Progenitor cell of endocrine pancreas (in vitro differentiated cells): ENCODE measurements at places on chromosomes 16 and 17. TPM values are rescaled to one million over a fixed set of nuclear protein-coding genes. Genes with fewer than 3 reads are reported as not detected.

- DNase-seq: no peak
Measured at GRCh38 chr17:49779156-49779738, 9.2 kb upstream of the KAT7 start.

DNA sequence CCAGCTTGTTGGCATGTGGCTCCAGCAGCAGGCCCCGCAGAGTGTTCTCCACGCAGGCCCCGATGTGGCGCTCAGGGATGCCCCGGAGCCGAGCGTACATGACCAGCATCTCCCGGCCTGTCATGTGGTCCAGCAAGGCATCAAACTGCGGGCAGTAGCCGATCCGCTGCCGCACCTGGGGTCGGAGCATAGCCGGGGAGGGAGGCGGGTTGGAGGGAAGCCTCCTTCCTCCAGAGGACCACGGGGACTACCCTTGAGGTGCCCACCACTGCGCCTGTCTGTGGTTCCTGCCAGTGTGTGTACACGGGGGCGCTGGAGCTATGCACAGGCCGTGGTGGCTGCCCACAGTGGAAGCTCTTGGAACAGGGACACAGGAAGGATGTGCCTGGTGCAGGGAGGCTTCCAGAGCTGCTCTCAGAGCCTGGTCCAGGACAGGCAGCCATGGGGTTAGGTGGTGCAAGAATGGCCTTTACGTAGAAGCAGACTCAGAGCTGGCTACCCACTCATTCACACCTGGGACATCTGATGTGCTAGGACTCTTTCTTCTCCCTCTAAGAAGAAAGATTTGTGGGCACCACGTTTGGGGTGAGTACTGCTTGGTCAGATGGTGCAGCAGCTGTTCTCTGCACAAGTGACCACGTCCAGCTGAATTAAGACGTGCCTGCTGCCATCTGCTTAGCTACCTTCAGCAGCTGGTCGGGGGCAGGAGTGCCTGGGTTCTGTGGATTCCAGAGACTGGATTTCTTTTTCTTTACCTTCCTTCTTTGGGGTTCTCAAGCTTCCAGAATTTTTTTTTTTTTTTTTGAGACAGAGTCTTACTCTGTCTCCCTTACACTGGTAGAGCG lies 11.3 kb upstream of the RNPS1 start:
- no peak for DNase-seq

DNA sequence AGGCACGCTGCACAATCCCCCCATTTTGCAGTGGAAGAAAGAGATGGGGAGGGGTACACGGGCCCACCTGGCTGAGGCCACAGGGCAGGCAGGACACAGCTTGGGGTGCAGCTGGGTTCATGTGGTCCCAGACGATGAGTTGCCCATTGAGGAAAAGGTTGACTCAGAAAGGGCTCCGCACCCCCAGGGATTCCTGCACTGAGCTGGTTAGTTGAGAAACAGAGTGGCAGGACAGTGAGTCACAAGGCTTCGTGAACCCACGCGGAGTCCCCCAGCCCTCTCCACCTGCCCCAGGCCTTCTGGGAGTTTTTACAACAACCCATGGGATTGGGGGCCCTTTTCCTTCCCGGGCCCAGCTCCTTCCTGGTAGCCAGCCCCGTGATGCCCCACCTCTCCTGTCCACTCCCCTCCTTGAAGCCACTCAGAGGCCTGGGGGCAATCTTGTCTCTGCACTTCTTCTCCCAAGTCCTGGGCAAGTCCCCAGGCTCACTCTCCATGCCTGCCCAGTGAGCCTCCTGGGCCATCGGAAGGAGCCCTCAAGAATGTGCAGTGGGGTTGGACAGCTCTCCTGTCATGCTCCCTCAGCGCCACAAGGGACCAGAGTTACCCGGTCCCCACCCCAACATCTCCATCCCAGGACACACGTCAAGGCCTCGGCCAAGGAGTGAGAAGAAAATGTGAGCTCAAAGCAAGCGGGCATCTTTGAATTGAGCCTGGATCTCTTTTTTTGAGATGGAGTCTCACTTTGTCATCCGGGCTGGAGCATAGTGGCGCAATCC lies 251.2 kb downstream of the PARN start:
- DNase-seq: no peak

DNA sequence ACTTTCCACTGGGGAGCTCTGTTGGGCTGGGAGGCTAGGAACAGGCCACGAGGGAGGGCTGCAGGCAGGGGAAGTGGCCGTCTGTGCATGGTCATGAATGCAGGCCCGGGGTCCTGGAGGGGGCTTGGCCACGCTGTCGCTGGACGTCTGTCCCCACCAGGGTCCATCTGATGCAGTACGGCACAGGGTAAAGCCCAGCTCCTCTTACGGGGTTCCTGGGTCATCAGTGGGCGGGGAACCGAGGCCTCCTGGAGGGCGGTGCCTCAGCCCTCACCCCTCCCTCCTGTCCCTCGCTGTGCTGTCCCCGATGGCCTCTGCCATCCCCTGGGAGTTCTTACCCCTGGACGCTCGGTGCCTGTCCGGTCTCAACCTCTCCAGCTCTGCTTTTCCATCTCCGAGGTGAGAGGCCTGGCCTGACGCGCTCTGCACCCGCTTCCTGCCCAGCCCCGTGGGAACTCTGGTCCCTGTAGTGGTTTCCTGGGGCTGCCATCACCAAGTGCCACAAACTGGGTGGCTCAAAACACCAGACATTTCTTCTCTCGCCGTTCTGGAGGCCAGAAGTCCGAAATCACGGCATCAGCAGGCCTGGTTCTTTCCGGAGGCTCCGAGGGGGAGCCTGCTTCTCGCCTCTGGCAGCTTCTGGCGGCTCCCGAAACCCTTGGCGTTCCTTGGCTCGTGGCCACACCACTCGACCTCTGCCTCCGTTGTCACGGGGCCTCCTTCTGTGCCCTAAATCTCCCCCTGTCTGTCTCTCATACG lies 182.8 kb downstream of the SEC14L1 start:
- no peak for DNase-seq

GRCh38 chr16:81480606-81481206 lies 36.1 kb downstream of the CMIP start:
- no peak for DNase-seq

DNA sequence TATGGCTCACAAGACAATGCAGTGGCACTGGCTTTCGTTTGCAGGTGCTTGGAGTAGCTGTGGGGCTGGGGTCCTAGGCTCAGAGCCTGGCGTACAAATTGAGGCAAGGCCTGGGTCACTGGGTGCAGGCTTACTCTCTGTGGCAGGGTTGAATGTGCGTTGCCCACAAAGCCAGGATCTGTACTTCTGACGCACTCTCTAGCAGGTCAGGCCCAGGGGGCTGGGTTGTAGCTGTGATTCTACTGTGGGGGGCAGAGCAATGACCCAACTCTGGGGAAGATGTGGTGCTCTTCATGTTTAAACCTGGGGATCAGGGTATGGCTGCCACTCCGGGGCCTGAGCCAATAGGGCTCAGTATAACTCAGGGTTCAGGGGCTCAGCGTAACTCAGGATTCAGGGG lies 6.4 kb upstream of the PRSS21 start:
- DNase-seq: no peak

DNA sequence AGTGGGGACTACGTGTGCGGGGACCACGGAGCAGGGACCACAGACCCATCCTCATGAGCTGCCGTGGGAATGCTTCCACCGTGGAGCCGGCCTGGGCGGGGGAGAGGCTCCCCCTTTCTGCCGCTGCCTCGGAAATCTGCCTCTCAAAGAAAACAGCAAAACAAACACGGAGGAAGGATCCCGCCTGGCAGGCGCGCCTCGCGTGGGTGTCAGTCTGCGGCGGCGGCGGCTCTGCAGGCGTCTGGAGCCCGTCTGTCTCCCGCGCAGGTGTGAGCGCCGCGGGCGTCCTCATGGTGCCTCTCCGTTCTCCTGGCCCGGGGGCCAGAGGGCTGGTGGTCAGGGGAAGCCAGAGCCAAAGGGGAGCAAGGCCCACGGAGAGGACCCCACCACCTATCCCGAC lies 27.5 kb downstream of the GSE1 start:
- DNase-seq: no peak

Gene ITPRIPL2
- 12.0 and 13.8 TPM in 2 replicates for total RNA-seq

DNA sequence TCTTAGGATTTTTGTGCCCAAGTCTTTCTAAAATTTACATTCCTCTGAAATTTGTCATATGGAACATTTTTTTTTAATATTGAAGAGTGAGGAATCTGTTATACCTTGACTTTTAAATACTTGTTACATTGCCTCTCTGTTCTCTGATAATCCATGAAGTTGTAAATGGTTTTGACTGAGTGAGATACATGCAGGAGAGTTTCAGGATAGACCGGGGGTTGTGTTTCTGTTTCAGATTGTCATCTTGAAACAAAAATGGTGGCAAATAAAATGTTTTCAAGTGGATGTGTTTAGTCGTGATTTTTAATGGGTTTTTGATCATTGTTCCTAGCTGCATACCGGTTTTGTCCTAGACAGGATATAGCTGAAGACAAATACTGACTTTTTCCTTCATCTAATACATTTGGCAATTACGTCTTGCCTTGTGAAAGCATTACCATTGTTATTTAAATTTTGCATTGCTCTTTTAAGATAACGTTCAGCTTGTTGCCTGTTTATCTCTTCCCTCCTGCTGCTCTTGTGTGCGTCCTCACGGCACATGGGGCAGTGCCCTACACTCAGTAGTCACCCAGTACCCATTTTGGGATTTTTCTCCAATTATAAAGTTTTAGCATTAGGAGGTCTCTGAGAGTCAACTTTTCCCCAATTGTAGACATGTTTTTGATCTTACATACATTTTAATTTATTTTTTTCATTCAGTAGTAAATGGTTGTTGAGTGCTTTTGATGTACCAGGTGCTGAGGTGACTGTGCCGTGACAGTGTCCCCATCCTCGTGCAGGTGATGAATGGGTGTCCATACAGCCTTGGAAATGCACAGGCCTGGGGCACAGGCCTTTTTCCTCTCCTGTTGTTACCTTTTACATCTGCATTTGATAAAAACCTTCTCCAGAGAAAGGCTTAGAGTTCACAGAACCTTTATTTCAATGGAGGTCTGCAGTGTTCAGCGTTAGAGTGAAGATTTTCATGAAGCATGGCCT lies 169.9 kb downstream of the MSI2 start:
- DNase-seq: no peak

GRCh38 chr17:67476787-67477335 lies 99.8 kb downstream of the PITPNC1 start:
- no peak for DNase-seq

Gene CDH5
- 0.36 TPM in 1 of 2 replicates, not detected in the other for total RNA-seq

Gene TMEM114
- 1.8 TPM in 2 replicates for total RNA-seq

DNA sequence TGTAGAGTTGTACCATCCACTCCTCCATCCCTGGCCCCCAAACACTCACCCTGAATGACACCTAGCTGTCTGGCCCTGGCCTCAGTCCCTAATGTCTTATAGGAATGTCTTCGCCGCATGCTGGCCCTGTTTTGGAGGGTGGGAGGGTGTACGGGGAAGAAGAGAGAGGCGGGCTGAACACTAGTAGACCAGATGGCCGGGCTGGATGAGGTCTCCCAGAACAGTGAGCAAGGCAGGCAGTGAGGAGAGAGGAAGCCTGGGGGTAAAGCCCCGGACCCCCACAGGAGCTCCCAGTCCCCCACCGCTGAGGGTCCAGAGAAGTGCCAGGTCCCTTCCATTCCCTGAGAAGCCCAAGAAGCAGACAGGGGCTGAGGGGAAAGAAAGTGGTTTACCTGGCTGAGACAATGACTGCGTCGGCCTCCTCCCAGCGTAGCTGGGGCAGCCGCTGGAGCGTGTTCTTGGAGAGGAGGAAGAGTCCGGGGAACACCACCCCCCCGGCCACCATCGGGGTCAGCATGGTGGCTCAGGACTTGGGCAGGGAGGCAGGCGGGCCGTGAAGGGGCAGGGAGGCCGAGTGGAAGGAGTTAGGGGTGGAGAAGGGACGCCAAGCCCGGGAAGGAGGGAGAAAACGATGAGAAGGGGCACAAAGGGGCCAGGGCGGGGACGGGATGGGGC lies 923 bp downstream of the TLCD3B start:
- no peak for DNase-seq

DNA sequence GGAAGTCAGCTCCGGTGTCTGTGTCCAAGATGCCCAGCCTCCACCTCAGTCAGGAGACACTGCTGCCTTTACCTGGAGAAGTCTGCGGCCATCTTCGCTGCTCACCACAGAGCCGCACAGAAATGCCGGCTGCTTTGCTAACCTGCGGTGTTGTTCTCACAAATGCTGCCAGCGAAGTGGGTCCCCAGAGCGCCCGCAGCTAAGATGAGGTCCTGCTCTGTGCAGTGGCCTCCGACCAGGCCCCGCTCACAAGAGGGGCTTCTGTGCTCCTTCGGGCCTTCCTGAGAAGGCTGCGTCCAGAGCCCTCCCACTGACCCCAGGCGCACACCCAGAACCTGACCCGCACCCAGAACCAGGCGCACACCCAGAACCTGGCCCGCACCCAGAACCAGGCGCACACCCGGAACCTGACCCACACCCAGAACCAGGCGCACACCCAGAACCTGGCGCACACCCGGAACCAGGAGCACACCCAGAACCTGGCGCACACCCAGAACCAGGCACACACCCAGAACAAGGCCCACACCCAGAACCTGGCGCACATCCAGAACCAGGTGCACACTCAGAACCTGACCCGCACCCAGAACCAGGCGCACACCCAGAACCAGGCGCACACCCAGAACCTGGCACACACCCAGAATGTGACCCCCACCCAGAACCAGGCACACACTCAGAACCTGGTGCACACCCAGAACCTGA lies 51.5 kb upstream of the FASN start:
- no peak for DNase-seq

GRCh38 chr17:42325026-42325425 lies 36.7 kb downstream of the STAT5A start:
- DNase-seq: no peak

- no peak for DNase-seq
Measured at GRCh38 chr17:62794666-62794971, 13.5 kb downstream of the MARCHF10 start.

DNA sequence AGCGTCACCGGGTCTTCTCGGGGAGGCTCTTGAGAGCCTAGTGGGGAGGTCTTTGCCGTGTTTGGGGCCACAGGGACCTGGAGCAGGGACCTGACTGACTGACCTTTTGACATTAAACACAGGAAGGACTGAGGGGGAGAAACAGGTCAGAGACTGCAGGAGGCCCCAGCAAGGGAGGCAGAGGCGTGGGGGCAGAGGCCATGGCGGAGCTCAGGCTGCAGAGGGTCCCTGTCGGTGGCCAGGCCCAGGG lies 41.6 kb upstream of the GSE1 start:
- no peak for DNase-seq

Gene MMP28
- 0.53 TPM in 1 of 2 replicates, not detected in the other for total RNA-seq

- DNase-seq: no peak
Measured at GRCh38 chr17:59355030-59355701, 23.7 kb downstream of the YPEL2 start.

- no peak for DNase-seq
Measured at GRCh38 chr17:45404870-45405249, 27.8 kb downstream of the ARHGAP27 start.
